ENCODE measurements at places on chromosomes 11 and 22.

DNA sequence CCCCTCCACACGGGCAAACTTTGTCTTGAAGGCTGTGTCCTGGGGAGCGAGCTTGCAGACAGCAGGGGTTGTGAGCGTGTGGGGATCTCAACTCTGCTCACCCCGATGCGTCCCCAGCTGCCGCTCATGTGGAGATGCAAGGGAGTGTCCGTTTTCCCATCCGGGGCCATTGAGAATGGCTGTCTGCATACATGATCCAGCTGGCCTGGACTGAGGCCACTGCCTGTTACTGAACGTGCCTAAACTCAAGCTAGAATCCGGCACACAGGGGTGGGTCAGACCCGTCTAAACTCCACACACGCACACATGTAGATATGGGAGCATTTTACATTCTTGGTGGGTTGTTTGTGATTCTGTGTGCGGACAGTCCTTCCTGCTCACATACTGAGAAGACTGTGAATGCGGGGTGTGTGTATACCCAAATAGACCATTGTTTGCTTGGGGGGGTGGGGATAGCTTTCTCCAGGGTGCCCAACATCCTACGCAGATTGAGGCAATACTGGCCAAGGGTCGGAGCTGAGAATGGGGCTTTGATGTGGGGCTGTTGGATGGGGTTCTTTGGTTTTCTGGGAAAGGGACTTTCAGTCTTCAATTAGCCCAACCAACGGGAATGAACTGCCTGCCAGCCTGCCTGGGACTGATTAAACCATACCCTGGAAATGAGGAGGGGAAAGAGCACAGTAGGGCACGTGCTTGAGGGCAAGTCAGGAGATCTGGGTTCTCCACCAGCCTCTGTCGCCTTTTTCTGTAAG lies 60.4 kb downstream of the ST3GAL4 start:
- peaks cover 66% of the 10 kb centered on the region for H3K4me1 ChIP-seq
- H3K4me3 ChIP-seq: no peak overlapping the region
- no peaks in the 10 kb centered on the region for H3K27me3 ChIP-seq
- peak overlapping the region; percentile 84 for H3K27ac ChIP-seq
- peaks cover 33% of the 10 kb centered on the region for H3K36me3 ChIP-seq

- no peak overlapping the region for H3K27ac ChIP-seq
- no peaks in the 10 kb centered on the region for H3K36me3 ChIP-seq
- H3K4me3 ChIP-seq: no peak overlapping the region
Observed at GRCh38 chr22:27482402-27482801, 319.2 kb downstream of the MN1 start.

- no peaks in the 10 kb centered on the region for H3K27me3 ChIP-seq
- no peak overlapping the region for H3K27ac ChIP-seq
- no peaks in the 10 kb centered on the region for H3K36me3 ChIP-seq
- DNase-seq: no peak
- H3K4me1 ChIP-seq: no peaks in the 10 kb centered on the region
Observed at GRCh38 chr11:131889760-131890581, 519.6 kb downstream of the NTM start.

DNA sequence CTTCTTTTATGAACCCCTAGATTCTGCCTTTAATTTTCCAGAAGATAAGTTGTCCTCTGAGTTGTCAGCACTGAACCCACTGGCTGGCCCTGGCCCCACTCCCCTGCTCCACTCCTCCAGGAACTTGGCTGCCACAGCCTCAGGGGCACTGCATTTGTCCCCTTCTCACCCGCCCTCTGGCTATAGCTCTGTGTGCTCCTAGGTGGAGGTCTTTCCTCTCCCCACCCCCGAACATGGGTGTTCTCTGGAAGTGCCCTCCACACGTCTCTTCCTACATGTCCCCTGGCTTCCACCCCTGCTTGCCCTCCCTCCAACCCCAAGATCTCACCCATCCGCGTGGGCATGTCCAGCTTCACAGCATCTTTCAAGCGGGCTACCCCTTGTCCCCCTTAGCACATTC lies 137.7 kb upstream of the TEAD1 start:
- no peaks in the 10 kb centered on the region for H3K27me3 ChIP-seq
- no peaks in the 10 kb centered on the region for H3K4me1 ChIP-seq
- H3K36me3 ChIP-seq: peaks cover 8% of the 10 kb centered on the region
- no peak for DNase-seq
- no peak overlapping the region for H3K27ac ChIP-seq

DNA sequence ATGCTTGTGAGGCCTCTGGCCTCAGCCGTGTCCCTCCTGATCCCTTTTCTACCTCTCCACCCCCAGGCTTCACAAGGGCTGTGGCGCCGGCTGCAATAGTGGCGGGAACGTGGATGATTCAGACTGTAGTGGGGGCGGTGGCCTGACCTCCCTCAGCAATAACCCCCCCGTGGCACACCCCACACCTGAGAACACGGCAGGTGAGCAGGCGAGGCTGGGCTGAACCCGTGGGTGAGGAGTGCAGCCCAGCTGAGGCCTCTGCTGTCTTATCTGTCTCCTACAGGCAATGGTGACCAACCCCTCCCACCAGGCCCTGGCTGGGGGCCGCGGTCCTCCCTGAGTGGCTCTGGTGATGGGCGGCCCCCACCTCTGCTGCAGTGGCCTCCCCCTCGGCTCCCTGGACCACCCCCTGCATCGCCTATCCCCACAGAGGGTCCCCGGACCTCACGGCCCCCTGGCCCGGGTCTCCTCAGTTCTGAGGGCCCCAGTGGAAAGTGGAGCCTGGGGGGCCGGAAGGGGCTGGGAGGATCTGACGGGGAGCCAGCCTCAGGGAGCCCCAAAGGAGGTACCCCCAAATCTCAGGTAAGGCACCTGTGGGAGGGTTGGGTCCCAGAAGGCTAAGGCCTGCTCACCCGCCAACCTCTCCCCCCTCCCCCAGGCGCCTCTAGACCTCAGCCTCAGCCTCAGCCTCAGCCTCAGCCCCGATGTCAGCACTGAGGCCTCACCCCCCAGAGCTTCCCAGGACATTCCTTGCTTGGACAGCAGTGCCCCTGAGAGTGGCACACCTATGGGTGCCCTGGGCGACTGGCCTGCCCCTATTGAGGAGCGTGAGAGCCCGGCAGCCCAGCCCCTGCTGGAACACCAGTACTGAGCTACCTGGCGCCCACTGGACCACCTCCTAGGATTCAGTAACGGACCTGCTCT lies 1.5 kb upstream of the SIPA1 start:
- DNase-seq: peak; percentile 79
- peaks cover 52% of the 10 kb centered on the region for H3K4me1 ChIP-seq

- H3K4me3 ChIP-seq: no peak overlapping the region
- no peaks in the 10 kb centered on the region for H3K4me1 ChIP-seq
- no peak overlapping the region for H3K27ac ChIP-seq
- H3K27me3 ChIP-seq: peaks cover 5% of the 10 kb centered on the region
- no peaks in the 10 kb centered on the region for H3K36me3 ChIP-seq
- DNase-seq: no peak
Observed at GRCh38 chr22:48900327-48900597, 927.4 kb downstream of the BRD1 start.

DNA sequence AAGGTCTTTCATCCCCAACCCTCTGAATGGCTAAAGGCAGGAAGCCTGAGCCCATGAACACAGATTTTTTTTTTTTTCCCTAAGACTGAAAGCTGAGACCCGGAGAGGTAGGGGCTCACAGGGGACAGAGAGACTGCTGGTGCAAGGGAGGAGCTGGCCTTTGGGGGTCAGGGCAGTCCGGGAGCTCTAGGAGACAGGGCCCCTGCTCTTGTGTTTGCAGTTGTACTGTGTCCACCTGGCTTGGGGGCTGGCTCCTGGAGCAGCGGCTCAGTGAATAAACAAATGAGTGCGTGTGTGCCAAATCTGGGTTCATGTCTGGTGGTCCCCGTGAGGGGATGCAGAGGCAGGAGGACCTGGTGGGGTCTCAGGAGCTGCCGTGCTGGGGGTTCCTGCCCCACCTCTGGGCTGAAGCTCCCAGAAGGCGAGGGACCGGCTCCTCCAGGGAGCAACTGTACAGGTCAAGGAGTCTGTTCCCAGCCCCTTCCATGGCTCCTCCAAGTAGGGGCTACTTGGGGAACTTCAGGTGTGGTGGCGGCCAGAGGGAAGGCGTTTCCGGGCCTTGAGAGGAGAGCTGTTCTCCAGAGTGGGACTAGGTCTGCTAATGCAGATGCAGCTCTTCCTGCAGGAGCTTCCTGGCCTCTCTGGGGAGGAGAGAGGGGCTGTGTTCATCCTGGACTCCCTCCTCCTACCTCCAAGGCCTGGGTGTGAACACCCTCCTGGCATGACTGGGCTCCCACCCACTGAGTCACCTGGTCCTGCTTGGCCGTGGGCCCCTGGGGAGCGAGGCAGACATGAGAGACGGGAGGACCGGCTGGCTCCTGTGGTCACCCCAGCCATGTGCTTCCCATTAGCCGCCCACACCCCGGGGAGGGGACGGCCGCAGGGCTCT lies 57.6 kb downstream of the FBXO7 start:
- no peaks in the 10 kb centered on the region for H3K36me3 ChIP-seq
- H3K4me3 ChIP-seq: no peak overlapping the region
- peaks cover 5% of the 10 kb centered on the region for H3K4me1 ChIP-seq

DNA sequence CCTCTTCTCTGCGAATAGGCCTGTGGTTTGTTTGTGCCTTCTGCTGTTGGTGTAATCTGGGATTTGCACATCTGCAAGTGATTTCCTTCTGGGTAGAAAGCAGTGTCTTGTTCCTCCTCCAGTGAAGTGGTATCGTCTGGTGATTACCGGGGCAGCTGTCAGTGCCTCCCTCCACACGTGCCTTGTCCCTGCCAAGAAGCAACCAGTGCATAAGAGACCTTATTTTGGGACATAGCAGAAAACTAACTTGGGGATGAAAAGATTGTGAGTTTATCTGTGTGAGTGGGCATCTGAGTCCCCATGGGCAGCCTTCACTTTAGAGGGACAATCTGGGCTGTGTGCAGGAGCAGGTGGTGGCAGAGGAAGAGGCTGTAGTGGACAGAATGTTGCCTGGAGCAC lies 71.5 kb upstream of the SORL1-AS1 start:
- no peak overlapping the region for H3K27ac ChIP-seq
- no peak overlapping the region for H3K4me3 ChIP-seq
- H3K4me1 ChIP-seq: peaks cover 14% of the 10 kb centered on the region
- peaks cover 20% of the 10 kb centered on the region for H3K36me3 ChIP-seq
- no peaks in the 10 kb centered on the region for H3K27me3 ChIP-seq
- DNase-seq: no peak

DNA sequence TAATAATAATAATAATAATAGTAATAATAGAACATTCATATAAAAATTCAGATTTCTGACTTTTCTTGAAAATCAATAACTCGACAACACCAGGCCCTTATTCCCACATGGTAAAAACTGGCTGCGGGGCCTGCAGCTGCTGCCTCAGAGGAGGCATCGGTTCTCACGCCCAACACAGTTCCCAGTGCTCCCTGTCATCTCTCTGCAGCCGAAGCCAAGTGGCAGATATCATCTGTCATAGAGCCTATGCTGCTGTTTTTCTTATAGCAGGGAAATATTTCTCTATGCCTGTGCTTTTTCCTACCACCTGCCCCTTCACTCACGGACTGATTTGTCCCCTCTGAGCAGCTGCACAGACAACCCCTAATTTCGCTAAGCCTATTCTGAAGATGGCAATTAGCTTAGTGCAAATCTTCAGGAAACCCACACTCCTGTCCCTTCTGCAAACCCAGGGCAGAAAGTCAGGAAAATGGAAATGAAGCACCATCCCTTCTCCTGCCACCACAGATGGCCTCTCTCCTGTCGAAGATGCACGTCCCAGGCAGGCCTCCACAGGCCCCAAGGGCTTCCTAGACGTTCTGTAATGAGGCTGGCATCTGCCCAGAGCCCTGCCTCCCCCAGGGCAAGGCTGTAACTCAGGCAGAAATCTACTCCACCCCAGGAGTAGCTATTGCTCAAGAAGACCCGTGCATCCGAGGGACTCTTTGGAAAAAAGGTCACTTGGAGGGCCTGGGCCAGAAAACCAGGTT lies 66.7 kb downstream of the SYN3 start:
- no peak overlapping the region for H3K4me3 ChIP-seq
- H3K27ac ChIP-seq: no peak overlapping the region
- no peaks in the 10 kb centered on the region for H3K36me3 ChIP-seq
- no peaks in the 10 kb centered on the region for H3K27me3 ChIP-seq
- no peaks in the 10 kb centered on the region for H3K4me1 ChIP-seq
- no peak for DNase-seq

GRCh38 chr11:16771350-16772140 lies 33.1 kb downstream of the C11orf58 start:
- H3K36me3 ChIP-seq: no peaks in the 10 kb centered on the region
- DNase-seq: no peak
- H3K27ac ChIP-seq: no peak overlapping the region

- no peaks in the 10 kb centered on the region for H3K36me3 ChIP-seq
- no peak overlapping the region for H3K27ac ChIP-seq
- no peaks in the 10 kb centered on the region for H3K4me1 ChIP-seq
- DNase-seq: no peak
Observed at GRCh38 chr11:10076458-10077141, 217.4 kb downstream of the SBF2 start.

GRCh38 chr22:29904020-29904419 lies 21.0 kb downstream of the MTMR3 start:
- H3K27ac ChIP-seq: no peak overlapping the region
- H3K27me3 ChIP-seq: no peaks in the 10 kb centered on the region
- H3K36me3 ChIP-seq: no peaks in the 10 kb centered on the region
- DNase-seq: no peak

DNA sequence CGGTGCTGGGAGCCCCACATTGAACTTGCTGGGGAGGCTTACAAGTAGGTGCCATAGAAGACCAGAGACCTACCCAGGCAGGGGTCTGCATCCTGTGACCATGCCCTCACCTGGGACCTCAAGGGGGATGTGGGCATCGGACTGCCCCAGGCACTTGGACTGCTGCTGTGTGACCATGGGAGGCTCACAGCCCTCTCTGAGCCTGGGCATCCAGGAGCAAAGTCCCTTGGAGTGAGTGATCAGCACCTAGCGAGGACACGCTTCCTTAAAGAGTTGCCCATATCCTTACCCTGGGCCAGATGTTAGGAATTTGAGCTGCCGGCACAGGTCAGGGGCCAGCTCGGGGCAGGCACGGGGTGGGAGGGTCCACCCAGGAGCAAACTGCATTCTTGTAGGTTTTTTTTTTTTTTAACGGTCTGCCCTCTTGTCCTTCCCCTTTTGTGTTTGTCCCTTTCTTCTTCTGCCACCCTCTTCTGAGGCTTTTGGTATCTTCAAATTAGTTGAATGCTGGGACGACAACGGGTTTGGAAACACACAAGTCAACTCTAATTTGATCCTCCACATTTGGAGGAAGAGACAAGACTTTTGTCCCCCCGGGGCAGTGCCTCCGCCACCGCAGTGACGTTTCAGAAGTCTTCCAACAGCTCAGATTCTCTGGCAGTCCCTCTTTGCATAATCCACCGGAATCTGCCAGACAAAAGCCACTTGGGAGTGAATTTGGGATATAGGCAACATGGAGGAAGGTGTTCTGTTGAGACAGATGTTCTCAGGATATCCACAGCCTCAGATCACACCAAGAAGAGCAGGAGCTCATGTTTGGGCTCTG lies 46.1 kb upstream of the LINC01488 start:
- H3K4me1 ChIP-seq: no peaks in the 10 kb centered on the region
- peak; percentile 53 for DNase-seq
- peaks cover 25% of the 10 kb centered on the region for H3K27me3 ChIP-seq
- H3K4me3 ChIP-seq: no peak overlapping the region
- no peaks in the 10 kb centered on the region for H3K36me3 ChIP-seq
